ENCODE measurements at places on chromosomes 4 and X.

GRCh38 chr4:119030536-119030890 is 105.1 kb upstream of the MYOZ2 start:
- DNase-seq: no peak

GRCh38 chr4:2791518-2792395 is 1.1 kb upstream of the SH3BP2 start:
- DNase-seq: no peak

GRCh38 chr4:184620212-184620867 is 28.9 kb downstream of the CASP3 start:
- no peak for DNase-seq

DNA sequence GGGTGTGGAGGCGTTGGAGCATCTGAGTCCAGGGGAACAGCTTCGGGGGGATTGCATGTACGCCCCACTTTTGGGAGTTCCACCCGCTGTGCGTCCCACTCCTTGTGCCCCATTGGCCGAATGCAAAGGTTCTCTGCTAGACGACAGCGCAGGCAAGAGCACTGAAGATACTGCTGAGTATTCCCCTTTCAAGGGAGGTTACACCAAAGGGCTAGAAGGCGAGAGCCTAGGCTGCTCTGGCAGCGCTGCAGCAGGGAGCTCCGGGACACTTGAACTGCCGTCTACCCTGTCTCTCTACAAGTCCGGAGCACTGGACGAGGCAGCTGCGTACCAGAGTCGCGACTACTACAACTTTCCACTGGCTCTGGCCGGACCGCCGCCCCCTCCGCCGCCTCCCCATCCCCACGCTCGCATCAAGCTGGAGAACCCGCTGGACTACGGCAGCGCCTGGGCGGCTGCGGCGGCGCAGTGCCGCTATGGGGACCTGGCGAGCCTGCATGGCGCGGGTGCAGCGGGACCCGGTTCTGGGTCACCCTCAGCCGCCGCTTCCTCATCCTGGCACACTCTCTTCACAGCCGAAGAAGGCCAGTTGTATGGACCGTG is 2.2 kb downstream of the AR start:
- DNase-seq: no peak

DNA sequence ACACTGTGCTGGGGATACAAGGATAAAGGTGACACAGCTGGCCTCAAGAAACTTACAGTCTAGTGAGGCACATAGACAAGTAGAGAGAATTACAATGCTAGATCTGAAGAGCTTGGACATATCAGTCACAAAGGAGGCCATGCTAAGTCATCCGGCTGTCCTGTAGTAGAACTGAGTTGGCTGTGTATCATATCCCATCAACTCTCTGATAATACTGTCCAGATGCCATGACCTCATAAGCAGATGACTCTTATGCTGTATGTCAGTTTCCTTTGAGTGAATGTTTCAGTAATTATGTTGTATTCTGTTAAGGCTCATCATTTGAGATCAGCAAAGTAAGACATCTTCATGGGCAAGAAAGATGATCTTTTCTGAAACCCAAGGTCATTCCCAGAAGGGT is 442.9 kb downstream of the MID1IP1 start:
- no peak for DNase-seq

DNA sequence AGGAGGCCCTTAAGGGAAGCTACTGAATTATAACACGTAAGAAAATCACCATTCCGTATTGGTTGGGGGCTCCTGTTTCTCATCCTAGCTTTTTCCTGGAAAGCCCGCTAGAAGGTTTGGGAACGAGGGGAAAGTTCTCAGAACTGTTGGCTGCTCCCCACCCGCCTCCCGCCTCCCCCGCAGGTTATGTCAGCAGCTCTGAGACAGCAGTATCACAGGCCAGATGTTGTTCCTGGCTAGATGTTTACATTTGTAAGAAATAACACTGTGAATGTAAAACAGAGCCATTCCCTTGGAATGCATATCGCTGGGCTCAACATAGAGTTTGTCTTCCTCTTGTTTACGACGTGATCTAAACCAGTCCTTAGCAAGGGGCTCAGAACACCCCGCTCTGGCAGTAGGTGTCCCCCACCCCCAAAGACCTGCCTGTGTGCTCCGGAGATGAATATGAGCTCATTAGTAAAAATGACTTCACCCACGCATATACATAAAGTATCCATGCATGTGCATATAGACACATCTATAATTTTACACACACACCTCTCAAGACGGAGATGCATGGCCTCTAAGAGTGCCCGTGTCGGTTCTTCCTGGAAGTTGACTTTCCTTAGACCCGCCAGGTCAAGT is 6.9 kb upstream of the MSANTD1 start:
- peak; percentile 56 for DNase-seq

DNA sequence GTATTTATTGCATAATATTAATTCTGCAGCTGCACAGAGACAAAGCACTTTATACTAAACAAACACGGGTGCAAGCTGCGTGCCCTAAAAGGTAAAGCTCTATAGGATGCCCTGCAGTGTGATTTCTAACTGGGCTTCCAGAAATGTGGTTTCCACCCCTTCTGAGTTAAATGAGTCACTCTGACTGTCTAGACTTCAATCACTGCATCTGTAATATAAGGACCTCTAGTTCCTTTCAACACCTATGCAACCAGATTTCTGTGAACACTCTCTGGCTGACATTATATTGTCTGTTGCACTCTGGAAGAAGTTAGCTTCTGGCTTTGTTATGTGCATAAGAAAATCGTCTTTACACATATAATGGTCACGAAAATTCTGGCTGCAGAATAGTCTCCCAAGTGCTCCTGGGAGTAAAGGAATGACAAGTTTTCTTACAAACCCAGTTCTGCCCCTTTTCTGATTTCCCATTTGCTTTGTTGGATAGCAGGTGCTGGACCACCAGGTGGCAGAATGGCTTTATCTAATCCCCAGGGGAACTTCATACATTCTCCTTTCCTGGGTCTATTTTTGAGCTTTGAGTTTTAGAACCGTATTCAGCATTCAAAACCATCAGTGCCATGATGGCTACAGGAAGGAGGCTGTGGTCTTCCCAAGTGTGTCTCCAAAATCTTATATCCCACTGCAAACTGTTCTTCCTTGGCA is 842.2 kb downstream of the STIM2 start:
- DNase-seq: peak; percentile 29

DNA sequence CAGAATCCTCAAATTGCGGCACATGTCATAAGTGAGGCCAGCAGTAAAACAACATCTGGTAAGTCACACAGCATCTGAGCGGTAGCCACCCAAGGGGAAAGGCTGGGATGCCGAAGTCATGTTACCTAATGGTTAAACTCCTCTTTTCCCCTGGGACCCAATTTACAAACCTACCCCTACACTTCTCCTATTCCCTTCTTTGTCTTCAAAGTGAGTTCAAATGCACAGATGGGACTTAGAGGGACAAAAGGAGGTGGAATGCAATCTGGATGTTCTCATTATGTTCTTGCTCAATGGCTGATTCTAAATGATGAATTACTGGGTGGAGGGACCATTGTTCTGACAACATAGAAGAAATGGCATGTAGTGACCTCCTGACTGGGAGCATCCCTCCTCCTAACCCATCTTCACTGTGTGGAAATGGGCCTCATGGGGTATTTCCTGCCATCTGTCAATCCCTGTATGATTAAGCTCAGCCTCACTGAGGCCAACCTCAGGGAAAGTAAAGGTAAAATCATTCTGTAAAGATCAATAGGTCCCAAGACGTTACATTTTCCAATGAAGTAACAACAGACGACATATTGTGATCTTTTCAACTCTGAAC is 8.5 kb downstream of the CD40LG start:
- no peak for DNase-seq

DNA sequence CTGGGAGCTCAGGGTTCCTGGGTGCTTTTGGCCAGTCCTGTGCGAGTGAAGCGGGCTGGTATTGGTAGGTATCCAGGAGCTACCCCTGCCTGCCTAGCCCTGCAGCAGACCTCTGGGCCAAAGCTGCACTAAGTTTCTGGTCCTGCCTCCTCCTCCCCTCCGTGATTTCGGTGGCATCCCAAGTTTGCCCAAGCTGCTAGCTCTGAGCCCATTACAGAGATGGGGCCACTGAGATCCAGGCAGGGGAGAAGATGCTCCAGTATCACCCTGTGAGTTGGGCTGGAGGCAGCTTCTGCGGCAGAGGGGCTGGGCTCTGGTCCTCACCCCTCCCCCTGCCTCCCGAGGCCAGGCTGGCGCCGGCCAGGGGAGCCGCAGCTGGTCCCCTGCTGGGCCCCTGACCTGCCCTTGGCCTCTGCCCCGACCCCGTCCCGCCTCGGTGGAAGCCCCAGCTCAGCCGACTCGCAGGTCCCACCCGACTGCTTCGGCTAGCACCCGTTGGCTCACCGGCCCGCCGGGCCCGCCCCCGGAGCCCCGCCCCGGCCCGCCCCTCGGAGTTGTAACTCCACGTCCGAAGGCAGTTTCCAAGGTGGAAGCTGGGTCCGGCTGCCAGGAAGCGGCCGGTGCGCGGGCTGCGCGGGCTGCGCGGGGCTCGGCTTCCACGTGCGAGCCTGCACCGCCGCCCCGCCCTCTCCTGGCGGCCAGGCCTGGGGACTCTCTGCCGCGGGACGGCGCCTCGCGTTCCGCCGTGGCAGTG is at the start of gene DUSP9:
TSS of gene DUSP9 (plus strand) at position 584 of the 754 bp plus-strand sequence. CDS start 751 bp downstream, outside the sequence.
- DNase-seq: peak; percentile 7

GRCh38 chr4:159150821-159151390 is 48.0 kb downstream of the RAPGEF2 start:
- DNase-seq: no peak

DNA sequence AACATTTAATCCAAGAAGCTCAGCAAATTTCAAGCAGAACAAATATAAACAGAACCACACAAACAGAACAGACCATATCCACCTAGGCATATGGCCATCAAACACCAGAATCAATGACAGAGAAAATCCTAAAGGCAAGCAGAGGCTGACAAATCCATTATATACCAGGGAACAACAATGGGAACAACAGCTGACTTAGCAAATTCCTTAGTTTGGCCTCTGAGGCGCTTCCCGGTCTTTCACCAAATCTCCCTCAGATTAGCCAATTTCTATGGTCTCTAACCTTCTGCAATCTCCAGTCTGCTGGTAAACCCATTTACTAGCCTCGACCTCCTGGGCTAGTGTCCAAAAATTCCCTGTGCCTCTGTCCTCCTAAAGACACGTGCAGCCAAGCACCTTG is 59.2 kb downstream of the GPR143 start:
- no peak for DNase-seq

GRCh38 chr4:24174602-24175001 is 284.8 kb upstream of the PPARGC1A start:
- no peak for DNase-seq

- peak; percentile 76 for DNase-seq
Observed at GRCh38 chrX:53265771-53266574, 15.4 kb downstream of the IQSEC2 start.

- no peak for DNase-seq
Observed at GRCh38 chrX:124665621-124666400, 319.4 kb downstream of the SH2D1A start.

- DNase-seq: no peak
Observed at GRCh38 chrX:143095321-143095720, 69.6 kb downstream of the SPANXN4 start.

DNA sequence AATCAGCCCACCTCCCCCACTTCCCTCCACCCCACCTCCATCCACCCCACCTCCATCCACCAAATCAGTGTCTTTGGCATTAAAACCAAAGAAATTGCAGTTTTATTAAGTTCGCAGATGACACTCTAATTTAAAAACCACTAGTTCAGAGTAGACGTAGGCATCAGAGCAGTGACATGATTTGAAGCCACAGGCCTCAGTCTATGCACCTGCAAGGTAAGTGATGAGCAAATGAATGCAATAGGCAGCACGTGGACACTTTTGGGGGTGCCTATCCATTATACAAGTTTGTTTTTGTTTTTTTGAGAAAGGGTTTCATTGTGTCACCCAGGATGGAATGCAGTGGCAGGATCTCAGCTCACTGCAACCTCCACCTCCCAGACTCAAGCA is 88.0 kb upstream of the TRIM2 start:
- DNase-seq: no peak

DNA sequence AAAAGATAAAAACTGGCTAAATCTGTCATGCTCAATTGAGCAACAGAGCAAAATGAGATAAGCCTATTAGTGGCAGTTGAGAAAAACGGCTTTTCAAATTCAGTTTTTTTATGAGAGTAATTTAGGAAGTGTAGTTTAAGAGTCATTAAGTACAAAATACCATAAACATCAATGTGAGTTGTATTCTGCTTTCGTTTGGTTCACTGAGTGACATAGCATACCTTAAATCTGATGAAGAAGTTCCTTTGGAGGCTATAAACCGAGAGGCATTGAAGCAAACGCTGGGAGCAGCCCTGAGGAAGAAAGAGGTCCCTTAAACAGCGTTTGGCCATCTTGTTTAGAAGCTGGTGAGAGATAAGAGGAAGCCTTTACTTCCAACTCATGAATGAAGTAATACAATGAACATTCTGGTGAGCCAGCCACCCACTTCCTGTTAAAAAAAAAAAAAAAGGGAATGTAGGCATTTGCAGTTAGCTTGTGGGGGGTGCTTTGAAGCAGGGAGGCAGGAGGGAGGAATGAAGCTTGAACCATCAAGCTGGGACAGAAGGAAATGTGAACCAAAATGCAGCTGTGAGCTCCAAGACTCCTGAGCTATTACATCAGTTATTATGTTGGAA is 132.3 kb downstream of the ZNF330 start:
- DNase-seq: peak; percentile 91

GRCh38 chr4:76546759-76547742 is 112.0 kb downstream of the SHROOM3 start:
- peak; percentile 95 for DNase-seq

GRCh38 chrX:118219866-118220265 is 103.3 kb upstream of the KLHL13 start:
- DNase-seq: no peak

DNA sequence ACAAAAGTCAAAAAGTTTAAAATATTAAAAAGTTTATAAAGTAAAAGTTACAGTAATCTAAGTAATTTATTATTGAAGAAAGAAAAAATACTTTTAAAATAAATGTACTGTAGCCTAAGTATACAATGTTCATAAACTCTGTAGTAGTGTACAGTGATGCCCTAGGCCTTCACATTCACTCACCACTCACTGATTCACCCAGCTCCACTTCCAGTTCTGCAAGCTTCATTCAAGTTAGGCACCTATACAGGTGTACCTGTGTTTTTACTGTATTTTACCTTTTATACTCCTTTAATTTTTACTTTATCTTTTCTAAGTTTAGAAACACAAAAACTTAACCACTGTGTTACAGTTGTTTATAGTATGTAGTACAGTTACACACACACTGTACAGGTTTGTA is 40.1 kb upstream of the AGA start:
- no peak for DNase-seq

- DNase-seq: no peak
Observed at GRCh38 chr4:54100595-54101189, 729 bp downstream of the GSX2 start.

DNA sequence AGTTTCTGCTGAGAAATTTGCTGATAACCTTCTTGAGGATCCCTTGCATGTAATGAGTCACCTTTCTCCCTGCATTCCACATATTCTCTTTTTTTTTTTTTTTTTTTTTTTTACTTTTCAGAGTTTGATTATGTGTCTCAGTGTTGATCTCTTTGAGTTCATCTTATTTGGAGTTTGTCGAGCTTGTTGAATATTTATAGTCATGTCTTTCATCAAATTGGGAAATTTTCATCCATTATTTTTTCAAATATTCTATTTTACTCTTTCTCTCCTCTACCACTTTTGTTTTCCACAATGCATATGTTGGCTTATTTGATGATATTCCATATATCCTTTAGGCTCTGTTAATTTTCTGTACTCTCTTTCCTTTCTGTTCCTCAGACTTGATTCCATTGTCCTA is 136.1 kb downstream of the MAD2L1 start:
- DNase-seq: no peak
